ENCODE measurements at places on chromosomes 1 and 21. TPM values are rescaled to one million over a fixed set of nuclear protein-coding genes. Genes with fewer than 3 reads are reported as not detected.

ABCG1 gene
- 9.0 TPM for total RNA-seq

COA6 gene
- 103 TPM for total RNA-seq

NUDT4B gene
- total RNA-seq, result 6.2 TPM

SH3BGR gene
- 12.8 TPM for total RNA-seq

ZBTB8B gene
- total RNA-seq, result 0.02 TPM

RNU1-1 gene
- total RNA-seq, result not detected

ARMH1 gene
- not detected for total RNA-seq

CZIB gene
- total RNA-seq, result 86.8 TPM

RIPPLY3 gene
- total RNA-seq, result not detected

OR2L8 gene
- total RNA-seq, result not detected

SLAMF1 gene
- not detected for total RNA-seq

PRKCZ gene
- 11.4 TPM for total RNA-seq

DNALI1 gene
- 0.64 TPM for total RNA-seq

DNA sequence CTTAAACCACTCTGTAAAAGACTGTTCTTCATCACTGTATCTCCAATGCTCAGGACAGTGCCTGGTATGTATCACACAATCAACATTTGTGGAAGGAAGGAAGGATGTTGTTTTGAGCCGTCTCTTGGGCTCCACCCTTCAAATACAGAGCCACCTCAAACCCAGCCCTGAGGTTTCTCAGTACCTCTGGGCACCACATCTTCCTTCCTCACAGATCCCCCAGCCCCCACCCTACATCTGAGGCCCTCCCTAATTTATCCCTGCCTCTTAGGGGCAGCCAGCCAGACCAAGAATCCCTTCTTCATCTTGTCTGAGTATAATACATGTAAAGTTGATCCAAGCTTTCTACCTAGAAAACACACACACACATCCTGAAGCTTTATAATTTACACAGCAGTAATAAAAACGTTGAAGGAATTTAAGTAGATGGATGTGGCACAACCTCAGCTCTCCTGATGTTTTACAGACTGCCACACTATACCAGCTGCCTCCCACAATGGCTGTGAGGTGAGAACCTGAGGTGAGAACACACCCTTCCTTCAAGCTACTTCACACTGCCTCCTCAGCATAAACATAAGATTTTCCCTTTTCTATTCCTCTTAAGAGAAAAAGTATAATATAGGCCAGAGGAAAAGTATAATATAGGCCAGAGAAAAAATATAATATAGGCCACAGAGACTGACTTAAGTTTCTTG is 48.5 kb downstream of the CDC7 start:
- no peak for DNase-seq

DNA sequence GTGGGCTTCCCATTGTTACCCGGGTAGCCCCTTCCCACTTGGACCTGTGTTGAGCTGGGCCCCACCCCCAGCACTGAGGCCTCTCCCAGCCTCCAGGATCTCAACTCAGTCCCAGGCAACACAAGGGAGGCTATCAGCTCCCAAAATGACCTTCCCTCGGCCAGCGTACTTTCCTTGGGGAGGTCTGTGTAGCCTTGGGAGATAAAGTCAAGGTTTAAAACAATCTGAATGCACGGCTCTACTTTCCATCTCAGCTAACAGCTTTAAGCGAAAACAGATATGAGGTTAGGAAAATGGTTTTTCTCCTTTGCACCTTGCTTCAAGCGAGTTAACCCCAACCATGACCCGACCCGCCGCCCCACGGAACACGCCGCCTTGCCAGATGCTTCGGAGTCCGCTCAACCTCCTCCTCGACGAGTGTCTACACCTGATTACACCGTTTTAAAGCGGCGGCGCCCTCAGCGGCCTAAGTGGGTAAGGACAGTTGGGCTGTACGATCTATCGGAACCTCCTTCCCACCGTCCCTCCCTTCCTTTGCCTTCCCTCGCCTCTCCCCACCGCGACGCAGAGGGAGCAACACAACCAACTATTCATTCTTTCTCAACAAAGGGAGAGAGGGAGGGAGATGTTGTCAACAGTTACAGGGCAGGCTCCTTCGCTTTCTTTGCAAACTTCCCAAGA is 1.1 kb downstream of the BCAR3 start:
- peak; percentile 84 for DNase-seq

DNA sequence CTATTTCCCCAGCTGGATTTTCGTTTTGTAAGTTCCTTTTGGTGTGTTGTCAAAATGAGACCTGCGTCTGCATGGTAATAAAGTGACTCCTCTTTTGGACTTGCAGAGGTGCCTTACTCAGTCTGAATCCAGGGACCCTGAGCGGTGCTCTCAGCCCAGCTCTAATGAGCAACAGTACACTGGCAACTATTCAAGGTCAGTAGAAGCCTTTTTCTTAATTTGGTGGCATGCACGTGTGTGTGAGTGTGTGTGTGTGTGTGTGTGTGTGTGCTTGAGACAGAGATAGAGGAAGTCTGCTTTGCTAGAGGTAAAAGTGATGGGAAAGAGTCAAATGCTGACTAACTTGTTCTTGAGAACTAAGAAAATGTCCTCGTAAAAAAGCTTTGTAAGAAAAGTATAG is 105.4 kb downstream of the CD247 start:
- DNase-seq, result no peak

GRCh38 chr1:202230939-202231645 is 37.5 kb downstream of the LGR6 start:
- no peak for DNase-seq

GRCh38 chr1:2274929-2275475 is 46.9 kb downstream of the SKI start:
- DNase-seq, result no peak

- DNase-seq, result no peak
These were observed 217.8 kb upstream of the HOOK1 start for GRCh38 chr1:59596956-59597355.

DNA sequence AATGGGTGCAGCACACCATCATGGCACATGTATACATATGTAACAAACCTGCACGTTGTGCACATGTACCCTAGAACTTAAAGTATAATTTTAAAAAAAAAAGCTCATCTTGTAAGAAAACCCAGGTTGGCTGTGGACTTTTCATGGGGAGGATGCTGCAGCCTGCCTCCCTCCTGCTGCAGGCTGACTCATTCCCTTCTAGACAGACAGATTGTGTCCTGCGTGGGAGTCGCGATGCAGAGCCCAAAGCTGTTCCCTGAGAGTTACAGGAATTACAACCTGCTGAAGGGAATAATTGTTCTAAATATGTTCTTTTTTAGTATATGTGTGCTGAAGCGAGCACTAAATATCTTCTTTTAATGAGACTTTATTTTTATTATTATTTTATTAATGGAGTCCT is 93.2 kb downstream of the TBX19 start:
- DNase-seq, result no peak

DNA sequence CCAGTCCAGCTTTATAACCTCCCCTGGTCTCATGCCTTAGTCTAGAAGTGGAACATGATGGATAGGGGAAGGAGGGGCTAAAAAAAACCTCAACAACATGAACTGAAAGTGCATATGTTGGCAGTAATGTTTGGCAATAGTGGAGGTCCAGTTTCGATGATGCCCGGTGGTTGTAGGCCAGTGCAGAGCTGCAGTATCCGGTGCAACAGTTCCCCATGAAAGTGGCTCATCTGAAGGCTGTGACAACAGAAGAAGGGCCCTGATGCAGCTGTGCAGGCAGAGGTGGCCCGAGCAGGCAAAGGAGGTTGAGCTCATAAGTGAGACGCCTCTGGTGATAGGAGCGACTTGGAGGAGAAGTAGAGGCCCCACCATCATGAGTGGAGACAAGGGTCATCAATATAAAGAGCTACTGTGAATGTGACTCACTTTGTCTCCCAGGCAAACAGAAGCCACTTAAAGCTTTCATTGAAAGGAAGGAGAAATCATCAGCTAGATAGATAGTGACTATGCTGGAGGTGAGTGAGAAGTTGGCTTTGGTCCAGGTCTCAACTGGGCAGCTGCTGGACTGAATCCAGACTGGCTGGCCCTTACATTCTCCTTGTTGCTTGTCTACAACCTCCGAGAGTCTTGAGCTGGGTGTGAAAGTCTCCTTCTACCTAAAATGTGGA is 10.2 kb upstream of the CREG1 start:
- no peak for DNase-seq

- DNase-seq, result no peak
These were observed 30.9 kb downstream of the TRIM11 start for GRCh38 chr1:228375578-228376261.

DNA sequence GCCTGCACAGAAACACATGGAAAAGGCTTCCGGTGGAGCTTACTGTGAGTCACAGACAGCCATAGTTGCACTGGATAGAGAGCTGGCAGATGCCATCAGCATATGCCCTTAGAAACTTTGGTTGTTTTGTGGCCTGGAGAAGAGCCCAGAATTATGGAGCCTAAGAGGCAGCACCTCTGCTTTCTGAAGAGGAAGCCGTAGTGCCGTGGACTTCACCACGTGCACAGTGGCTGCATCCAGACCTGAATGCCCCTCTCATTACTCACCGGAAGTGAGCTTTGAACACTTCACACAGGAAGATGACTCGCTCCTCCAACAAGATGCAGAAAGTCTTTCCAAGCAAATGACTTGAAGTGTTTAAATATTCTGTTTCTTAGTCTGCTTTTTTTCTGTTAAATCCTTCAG is 28.4 kb downstream of the JUN start:
- peak; percentile 100 for DNase-seq

DNA sequence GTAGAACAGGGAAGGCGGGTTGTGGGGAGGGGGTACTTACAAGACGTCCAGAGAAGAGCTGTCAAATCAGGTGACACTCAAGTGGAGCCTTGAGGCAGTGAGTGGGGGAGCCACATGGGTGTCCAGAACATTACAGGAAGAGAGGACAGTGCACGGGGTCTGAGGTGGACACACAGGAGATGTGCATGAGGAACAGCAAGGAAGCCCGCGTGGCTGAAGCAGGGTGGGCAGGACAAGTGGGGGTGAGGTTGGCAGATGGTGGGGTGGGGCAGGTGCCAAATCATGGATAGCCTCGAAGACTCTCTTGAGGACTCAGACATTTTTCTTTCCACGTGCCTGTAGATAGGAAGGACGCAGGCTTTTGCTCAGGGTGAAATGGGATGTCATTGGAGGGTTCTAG is 921 bp downstream of the SMPDL3B start:
- no peak for DNase-seq

DNA sequence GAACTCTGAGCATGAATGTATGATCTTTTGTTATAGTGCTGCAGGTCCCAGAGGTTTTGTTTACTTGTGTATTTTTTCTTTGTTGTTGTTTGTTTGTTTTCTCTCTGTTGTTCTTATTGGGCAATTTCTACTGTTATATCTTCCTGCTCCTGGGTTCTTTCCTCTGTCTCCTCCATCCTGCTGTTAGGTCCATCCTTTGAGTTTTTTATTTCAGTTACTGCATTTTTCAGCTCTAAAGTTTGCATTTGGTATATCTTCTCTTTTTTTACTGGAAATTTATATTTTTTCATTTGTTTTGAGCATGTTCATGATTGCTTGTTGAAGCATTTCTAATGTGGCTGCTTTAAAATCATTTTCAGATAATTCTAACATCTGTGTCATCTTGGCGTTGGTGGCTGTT is 9.9 kb downstream of the TRPM2 start:
- DNase-seq, result no peak

DNA sequence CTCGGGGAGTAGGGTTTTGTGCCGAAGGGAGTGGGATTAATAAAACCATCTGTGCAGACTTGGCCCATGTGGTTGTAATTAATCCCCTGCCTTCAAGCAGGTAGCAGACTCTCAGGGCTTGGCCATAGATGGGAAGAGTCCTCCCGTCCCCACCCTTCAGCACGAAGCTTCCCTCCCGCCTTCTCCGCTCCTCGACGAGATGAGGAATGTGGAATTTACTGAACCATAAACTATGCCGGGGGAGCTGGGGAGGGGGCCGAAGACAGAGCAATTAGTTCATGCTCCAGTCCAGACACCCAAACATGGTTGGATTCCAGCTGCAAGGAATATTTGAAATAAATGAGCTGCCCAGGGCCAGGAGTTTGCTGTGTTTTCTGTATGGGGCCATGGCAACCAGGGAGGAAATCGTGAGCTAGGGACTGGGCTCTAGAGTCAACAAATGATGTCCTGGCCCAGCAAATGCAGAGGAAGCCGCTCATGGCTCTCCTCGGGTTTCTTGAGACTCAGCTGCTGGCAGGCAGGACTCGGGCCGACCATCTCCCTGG is 78.8 kb downstream of the SPSB1 start:
- no peak for DNase-seq

GRCh38 chr1:194846488-194846887 is 1660.1 kb upstream of the B3GALT2 start:
- no peak for DNase-seq

- no peak for DNase-seq
These were observed 64.0 kb downstream of the ITPKB start for GRCh38 chr1:226674892-226675714.

- no peak for DNase-seq
These were observed 90.6 kb downstream of the SGIP1 start for GRCh38 chr1:66624412-66625060.

- no peak for DNase-seq
These were observed 377.0 kb downstream of the PTPRC start for GRCh38 chr1:199015799-199016198.

DNA sequence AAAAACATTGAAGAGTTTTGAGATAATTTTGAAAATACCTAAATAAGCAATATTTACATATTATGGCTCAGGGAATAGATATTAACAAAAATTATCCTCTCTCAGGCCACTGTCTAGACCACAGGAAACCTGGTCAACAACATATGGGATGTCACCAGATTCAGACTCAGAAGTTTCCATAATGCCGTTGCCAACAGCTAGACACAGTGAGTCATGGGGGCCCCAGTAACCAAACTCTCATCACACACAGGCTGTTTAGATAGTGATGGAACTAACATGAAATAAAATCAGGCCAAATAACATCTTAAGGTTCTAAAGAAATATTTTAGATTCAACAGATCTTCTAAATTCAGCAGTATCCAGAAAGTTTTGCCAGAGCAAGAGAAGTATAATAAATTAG is 681.7 kb upstream of the ADAMTS5 start:
- peak; percentile 59 for DNase-seq

DNA sequence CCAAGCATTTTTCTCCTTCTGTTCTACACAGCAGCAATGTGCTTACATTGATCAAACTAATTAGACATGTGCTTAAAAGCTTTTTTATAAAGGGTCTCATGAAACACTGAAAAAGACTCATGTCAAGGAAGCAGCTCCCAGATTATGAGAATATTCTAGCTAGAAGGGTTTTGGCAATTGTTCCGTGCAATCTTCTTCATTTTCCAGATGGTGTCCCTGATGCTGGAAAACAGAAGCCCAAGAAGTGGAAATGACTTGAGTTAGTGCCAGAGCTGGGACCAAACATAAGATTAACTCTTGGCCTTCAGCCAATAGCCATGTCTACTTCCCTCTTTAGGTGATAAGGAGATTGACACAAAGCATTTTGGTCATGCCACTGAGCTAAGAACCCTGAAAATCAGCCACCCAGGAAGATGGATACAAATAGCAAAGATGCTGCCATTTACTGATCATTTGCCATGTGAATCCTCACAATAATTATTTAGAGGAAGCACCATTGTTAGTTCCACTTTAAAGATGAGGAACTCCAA is 110.8 kb downstream of the MATN1 start:
- DNase-seq, result no peak

- no peak for DNase-seq
These were observed 29.8 kb downstream of the ZYG11B start for GRCh38 chr1:52756020-52756419.

- no peak for DNase-seq
These were observed 24.7 kb upstream of the STUM start for GRCh38 chr1:226523646-226524406.

GRCh38 chr1:76035053-76035452 is 39.5 kb upstream of the ST6GALNAC3 start:
- DNase-seq, result no peak

All from H4 (cell line).